ENCODE measurements at places on chromosomes 4 and X.

- DNase-seq: no peak
Observed at GRCh38 chr4:106898621-106899230, 137.4 kb downstream of the DKK2 start.

DNA sequence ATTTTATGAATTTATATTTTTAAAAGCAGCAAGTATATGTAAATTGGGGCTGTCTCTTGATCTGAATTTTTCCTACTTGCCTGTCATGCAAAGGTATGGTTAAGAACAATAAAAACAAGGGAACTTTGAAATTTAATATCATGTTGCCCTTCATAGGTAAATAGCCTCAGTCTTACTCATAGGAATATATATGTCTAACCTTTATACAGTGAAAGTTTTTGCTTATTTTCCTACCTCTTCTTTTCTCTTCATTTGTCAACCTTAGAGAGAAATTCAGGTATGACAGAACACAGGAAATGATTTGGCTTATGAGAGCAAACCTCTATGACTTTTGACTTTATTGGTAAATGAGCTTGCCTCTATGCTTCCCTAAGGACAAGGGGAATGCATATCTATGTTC is 716.0 kb downstream of the CENPC start:
- no peak for DNase-seq

DNA sequence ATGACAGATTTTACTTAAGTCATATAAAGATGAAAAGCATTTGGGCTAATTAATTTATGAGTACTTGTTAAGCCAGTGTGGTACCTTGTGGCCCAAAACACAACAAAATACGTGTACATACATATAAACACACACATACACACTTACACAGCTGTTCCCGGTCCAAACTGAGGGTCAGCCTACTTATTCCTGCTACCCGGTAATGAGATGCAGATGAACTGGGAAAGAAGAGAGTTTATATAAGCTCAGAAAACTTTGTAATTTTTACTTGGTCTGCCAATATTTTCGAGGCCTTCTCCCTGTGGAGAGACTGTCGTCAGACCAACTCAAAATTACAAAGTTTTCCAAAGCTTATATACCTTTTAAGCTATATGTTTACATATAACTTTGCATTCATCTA is 25.8 kb upstream of the PBDC1 start:
- no peak for DNase-seq

DNA sequence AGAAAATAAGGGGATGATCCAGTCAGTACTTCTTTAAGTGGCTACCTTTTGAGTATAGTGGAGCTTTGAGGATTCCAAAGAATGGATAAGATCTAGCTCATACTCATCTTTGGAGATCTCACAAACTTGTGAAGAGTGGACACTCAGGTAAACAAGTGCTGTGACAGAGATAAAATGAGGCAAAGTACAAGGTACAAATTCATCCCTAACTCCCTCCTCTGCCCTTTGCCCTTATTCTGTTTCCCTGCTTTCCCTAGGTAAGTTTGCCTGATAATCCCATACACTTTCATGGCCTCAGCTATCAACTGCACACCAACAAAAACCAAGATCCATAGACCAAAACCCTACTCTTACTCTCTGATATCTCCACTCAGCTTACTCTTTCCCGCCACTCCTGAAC is 16.4 kb upstream of the CPEB2 start:
- no peak for DNase-seq

- DNase-seq: no peak
Observed at GRCh38 chr4:105622269-105622668, 69.8 kb downstream of the ARHGEF38 start.

DNA sequence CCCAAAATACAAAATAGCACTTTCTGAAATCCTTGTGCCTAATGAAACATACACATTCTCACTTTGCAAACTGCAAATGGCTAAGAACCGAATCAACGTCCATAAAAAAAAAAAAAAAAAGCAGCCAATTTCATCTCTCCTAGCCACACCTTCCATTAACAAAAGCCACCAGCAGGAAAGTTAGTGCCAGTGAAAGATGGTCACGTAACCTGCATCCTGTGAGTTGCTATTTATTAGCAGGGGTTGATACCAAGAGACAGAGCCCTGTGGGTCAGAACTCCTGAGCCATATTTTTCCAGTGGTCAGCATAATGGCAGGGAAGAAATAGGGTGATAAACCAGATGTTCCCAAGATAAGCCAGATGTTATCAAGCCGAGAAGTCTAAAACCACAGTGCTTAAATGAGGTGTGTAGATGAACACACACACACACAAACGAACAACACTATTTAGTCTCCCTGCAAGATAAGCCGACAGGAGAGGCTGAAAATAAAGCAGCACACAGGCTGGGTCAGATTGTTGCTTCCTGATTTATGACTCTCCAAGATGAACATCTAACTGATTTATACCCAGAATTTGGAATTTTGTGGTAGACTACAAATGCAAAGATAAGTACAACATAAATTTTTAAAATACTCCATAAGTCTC is 11.5 kb downstream of the PPARGC1A start:
- DNase-seq: no peak

DNA sequence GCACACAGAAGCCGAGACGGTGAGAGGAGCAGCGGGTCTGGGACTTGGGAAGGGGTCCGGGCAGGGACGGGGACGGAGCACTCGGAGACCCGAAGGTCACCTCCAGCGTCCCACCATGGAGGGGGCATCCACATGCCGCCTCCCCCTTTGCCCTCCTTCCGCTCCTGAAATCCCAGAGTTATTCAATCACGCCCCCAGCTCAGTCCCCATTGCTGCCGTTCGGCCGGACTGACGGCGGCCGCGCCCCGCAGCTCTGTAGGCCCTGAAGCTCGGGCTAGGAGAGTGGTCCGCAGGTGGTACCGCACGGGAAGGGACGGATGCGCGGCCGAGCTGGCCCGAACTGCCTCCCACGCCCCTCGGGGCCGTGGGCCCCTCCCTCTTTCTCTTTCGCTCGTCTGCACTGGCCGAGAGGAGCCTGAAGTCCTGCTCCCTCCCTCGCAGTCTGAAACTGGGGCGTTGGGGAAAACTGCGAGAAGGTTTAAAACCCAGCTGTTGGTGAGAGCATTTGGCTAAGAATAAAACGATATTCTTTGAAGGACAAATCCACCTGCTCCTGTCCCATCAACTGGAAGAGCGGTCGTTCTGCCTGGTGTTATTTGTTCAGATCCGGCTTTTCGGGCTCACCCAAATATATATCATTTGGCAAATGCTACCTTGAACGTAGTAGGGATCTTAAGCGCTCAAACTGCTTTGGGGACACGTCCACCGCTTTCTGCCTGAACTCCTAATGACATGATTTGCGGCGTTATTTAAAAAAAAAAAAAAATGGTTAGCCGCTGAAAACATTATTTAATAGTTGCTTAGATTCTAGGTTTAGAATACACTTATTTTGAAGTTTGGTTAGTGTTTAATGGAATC is 719 bp downstream of the USO1 start:
- DNase-seq: peak; percentile 4

DNA sequence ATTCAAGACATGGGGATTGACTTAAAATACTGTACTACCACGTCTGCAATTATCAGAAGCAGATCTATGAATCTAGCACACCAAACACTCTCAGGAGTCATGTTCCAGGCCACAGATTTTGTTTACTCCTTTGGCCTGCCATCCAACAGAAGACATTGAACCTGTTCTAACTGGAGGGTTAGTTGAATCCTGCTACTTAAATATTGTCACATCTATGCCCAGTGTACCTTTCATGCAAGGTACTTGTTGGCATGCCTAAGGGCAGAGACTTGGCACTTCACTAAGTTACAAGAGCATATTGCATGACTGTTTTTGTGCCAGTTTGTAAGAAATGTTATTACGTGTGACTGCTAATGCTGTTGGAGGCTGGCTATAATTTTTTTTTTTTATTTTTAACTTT is 126.9 kb upstream of the BCOR start:
- no peak for DNase-seq

- no peak for DNase-seq
Observed at GRCh38 chr4:52643785-52644244, 15.3 kb downstream of the USP46 start.

- no peak for DNase-seq
Observed at GRCh38 chr4:174934360-174934759, 16.2 kb downstream of the ADAM29 start.

GRCh38 chr4:158217763-158218162 is 7.5 kb downstream of the TMEM144 start:
- DNase-seq: no peak

GRCh38 chr4:100872811-100873210 is 355.0 kb upstream of the EMCN start:
- DNase-seq: no peak

DNA sequence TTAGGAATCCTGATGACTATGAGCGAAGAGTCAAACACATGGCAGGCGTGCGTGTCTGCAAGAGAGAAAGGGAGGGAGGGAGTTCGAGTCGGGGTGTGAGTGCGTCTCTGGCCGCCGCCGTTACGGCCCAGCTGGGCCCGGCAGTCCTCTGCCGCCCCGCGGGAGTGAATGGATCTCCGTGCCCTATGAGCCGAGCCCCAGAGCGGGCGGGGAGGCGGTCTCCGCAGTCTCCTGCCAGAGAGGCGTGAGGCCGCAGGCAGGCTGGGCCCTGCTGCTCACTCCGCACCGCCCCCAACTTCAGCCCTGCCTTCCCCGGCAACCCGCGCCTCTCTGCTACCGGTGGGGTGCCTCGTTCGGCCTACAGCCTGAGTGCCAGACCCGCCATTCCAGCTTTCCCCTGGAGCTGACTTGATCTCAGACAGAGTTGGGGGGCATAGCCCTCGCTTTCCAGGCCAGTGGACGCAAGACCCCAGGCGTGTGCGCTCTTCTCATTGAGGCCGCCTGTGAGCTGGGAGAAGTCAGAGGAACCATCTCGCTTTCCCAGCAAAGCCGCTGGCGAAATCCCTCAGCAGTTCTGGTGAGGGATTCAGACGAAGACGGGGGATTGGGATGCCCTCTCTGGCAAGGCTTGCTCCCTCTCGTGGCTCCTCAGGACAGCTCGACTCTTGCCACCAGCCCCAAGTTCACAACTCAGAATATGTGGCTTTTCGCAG is 1.4 kb downstream of the SLC16A2 start:
- DNase-seq: no peak

DNA sequence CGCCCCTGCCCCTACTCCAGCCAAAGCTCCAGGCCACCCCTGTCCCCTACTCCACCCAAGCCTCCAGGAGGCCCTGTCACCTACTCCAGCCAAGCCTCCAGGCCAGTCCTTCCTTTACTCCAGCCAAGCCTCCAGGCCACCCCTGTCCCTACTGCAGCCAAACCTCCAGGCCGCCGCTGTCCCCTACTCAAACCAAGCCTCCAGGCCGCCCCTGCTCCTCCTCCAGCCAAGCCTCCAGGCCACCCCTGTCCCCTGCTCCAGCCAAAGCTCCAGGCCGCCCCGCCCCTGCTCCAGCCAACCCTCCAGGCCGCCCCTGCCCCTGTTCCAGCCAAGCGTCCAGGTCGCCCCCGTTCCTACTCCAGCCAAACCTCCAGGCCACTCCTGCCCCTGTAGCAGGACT is 5.1 kb upstream of the ASMT start:
- no peak for DNase-seq

GRCh38 chrX:1336948-1337779 is 579 bp downstream of the IL3RA start:
- no peak for DNase-seq

GRCh38 chrX:118350221-118350620 is 4.3 kb downstream of the WDR44 start:
- DNase-seq: no peak

DNA sequence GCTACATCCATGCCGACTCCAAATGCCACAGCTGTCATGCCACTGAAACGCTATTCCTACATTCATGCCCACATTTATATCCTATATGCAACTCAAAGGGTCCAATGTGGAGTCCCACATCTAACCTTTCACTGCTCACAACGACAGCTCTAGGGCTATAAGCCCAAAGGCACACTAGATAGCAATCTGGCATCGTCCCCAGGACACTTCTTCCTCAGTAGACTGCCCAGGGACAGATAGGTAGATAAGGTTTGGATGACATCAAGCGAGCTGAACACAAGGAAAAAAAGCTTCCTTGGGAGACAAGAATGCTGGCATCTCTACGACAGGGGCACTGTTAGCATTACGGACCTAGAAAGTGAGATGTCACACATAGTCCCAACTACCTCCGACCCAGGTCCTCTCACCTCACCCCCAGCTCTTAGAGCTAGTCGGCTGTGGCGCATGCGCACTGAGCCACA is 685 bp downstream of the RAB9B start:
- peak; percentile 11 for DNase-seq

GRCh38 chr4:25330335-25330734 is 17.8 kb downstream of the ZCCHC4 start:
- DNase-seq: no peak

DNA sequence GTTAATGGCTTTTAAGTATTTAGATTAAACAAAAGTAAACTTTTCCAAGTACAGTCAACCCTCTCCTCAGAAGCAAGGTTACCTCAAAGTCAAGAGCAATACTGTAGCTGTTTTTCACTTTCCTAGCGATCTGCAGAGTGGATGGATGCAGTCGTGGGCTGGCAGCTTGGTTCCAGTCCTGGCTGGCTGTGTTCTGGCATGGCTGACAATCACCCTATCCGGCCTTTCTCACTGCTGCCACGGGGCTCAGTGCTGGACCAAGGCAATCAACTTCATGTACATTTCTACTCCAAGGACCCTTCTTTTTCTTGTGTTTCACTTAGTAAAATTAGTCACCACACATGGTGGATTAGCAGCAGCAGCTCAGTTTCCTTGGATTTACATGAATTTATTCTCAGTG is 208.3 kb downstream of the GABRB1 start:
- DNase-seq: no peak

DNA sequence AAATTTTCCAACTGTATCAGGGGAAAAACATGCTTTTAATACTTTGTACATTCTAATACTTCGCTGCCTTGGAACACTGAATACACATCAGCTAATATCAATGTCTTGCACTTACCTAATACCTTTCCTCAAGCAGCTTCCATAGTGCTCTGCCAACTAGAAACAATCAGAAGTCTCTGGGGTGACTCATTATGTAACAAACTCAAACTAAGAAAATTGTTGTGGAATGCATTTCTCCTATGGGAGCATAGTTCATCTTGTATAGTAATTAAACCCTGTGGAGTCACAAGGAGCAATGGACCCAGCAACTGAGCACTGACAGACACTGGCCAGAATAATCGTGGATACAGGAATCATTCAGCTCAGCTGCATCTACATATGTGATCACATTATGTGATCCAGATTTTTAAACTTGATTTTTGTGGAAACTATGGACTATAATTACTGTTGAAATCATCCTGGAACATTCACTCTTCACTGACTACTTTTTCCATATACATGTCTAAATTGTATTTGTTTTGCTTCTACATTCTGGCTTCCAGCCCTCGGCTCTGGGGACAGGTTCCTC is 496.9 kb downstream of the TMA16 start:
- no peak for DNase-seq

- DNase-seq: no peak
Observed at GRCh38 chr4:180727478-180727877, 1515.7 kb upstream of the TENM3 start.

DNA sequence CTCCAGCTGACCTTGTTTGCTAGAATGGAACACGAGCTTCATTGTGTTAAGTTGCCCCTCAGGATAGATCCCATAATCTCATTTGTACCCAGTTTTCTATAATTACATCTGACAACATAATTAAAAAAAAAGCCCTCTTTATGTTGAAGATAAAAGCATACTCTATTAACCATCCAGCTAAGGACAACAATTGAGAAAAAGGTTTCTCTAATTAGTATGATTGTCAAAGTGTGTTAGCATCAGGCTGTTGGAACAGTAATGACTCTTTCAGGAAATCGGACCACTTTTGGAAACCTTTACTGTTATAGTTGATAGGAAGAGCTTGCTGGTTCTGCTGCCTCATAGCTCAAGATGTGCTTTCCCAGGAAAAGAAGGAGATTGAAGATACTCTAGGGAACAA is 172.6 kb downstream of the FHIP1A start:
- DNase-seq: no peak

Data from stimulated activated CD4-positive, alpha-beta T cell treated with anti-CD3 and anti-CD28 coated beads, TNF-alpha, amount 100 ng/mL, for 1 hour (primary cell).